Progenitor cell of endocrine pancreas (in vitro differentiated cells): ENCODE measurements at places on chromosomes 13 and 19. TPM values are rescaled to one million over a fixed set of nuclear protein-coding genes. Genes with fewer than 3 reads are reported as not detected.
A peak's percentile ranks its signal among the peaks of the same experiment; 100 is the strongest.

DNA sequence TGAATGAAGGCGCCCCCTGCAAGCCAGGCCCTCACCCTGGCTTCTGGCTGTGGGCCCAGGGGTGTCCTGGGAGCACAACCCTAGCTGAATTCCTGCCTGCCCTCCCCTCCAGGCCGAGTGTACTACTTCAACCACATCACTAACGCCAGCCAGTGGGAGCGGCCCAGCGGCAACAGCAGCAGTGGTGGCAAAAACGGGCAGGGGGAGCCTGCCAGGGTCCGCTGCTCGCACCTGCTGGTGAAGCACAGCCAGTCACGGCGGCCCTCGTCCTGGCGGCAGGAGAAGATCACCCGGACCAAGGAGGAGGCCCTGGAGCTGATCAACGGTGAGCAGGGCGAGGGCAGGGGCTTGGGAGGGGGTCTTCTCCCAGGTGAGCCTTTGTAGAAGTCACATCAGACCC lies 3.2 kb downstream of the PIN1 start:
- no peak for DNase-seq

GRCh38 chr13:113329656-113330312 lies 32.7 kb downstream of the LAMP1 start:
- DNase-seq = no peak

The PLIN4 gene
- 0.93 and 1.3 TPM in 2 replicates for total RNA-seq

The RPL18 gene
- total RNA-seq = 1,379 and 1,392 TPM in 2 replicates

- no peak for DNase-seq
These were observed 11.3 kb downstream of the GPR12 start for GRCh38 chr13:26749285-26749684.

- no peak for DNase-seq
These were observed 457.3 kb downstream of the EFNB2 start for GRCh38 chr13:106078191-106078590.

The STOML3 gene
- total RNA-seq = not detected in 2 replicates

The URAD gene
- total RNA-seq = not detected in 2 replicates

DNA sequence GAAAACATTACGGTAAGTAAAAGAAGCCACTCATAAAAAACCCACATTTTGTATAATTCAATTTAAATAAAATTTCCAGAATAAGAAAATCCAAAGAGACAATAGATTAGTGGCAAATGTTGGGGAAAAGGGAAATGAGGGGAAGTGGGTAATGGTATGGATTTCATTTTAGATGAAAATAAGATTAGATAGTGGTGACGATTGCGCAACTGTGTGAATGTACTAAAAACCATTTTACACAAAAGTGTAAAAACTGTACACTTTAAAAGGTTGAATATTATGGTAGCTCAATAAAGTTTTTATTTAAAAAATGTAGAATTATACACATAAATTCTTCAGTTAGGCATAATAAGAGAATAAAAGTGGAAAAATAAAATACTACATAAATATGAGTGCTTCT lies 3.7 kb downstream of the MBD3L1 start:
- no peak for DNase-seq

The PRTN3 gene
- total RNA-seq = not detected in 2 replicates

The KLK13 gene
- 1.1 and 1.6 TPM in 2 replicates for total RNA-seq

- DNase-seq = peak; percentile 23
These were observed 10.0 kb downstream of the ZNF383 start for GRCh38 chr19:37227996-37228395.

The ING1 gene
- 18.5 and 20.7 TPM in 2 replicates for total RNA-seq

GRCh38 chr13:104740641-104741222 lies 1674.5 kb upstream of the SLC10A2 start:
- no peak for DNase-seq

GRCh38 chr19:55389386-55390317 lies 3.9 kb downstream of the RPL28 start:
- no peak for DNase-seq

The ZNF433 gene
- total RNA-seq = 9.1 and 10.7 TPM in 2 replicates

DNA sequence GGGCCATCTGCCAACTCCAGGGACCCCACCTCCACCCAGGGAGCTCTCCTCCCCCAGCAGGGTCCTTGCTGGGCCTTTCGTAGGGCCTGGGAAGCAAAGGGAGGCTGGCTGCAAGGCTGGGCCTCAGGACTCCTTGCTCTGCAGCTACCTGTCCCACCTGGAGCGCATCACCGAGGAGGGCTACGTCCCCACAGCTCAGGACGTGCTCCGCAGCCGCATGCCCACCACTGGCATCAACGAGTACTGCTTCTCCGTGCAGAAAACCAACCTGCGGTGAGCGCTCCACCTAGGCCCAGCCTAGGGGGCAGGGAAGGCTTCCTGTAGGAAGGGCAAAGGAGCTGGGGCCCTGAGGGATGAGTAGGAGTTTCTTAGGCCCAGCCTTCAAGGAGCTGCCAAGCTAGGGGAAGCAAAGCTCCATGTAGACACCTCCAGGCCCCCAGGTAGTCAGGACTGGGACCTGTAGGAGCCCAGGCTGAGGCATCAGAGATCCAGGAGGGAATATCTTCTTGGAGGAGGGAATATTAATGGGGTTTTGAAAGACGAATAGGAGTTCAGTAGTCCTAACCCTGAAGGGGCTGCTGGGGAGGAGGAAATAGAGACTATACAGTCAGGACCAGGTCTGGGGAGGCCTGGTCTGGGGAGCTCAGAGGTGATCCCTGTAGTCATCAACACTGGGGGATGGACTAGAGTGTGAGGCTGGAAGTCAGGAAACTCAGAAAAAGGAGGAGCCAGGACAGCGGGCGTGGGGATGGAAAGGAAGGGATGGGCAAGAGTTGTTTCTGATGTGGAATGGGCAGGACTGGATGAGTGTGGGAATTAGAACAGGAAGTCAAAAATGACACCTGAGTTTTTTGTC lies 16.0 kb downstream of the GNA15 start:
- no peak for DNase-seq

- DNase-seq = no peak
These were observed 3.6 kb downstream of the CDC42EP5 start for GRCh38 chr19:54469496-54469934.

The MEIOSIN gene
- total RNA-seq = not detected in 2 replicates

The LAIR2 gene
- not detected in 2 replicates for total RNA-seq

DNA sequence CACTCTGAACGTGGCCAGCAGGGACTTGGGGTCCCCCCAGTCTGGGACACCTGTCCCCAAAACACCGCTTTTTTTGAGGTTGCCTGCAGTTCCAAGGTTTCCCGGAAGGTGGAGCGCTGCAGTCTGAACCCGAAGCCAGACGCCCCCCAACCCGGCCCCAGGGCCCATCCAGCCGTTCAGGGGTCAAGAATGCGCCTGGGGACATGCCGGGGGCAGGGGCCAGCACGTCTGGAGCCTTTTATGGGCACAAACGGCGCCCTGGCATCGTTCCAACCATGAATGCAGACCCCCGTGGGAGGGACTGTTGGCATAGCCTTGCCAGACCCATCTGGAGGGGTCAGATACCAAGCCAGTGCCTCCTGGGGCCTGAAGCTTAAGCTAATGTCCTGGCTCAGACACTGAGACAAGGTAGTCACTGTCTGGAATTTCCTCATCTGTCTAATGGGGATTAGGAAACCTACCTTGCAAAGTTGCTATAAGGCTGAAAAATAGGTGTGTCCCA lies 6.9 kb downstream of the S1PR5 start:
- DNase-seq = peak; percentile 58

- DNase-seq = peak; percentile 49
These were observed 50.6 kb downstream of the CELF5 start for GRCh38 chr19:3274942-3275582.

The CEBPA gene
- 12.3 and 12.5 TPM in 2 replicates for total RNA-seq

DNA sequence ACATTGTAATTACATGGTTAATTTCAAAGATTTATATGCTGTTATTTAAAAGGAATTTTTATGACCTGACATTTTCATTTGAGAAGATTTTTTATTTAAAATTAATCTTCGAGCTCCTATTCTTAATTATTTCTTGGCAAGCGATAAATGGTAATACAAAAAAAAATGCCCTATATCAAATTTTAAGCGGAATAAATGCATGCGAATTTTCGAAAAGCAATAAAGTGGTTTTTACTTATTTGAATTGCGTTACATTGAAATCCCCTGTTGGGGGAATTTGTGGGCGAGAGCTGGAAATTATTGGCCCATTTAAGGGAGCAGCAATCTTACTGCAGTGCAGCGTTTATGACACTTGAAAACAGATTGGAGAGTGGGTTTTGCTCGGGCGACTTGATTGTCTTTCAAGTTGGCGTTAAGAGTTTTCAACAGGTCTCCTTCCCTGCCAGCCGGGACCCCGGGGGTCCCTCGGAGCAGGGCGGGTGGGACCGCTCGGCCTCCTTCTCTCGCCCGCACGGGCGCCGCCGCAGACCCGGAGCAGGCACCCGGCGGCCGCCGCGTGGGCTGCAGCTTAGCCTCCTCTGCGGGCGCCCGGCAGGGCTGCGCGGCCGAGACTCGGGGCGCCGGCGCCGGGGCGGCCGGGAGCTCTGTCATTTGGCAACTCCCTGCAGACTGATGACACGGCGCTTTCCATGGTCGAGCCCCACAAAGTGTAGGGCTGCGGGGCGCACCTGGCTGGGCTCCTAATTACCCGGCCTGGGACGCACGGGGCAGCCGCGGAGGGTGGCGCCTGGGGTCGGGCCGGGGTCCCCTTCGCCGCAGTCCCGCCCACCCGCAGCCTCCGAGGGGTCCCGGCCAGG lies 255.1 kb upstream of the SOX21 start:
- peak; percentile 37 for DNase-seq

The ZNF497 gene
- total RNA-seq = 11.7 and 13.4 TPM in 2 replicates

DNA sequence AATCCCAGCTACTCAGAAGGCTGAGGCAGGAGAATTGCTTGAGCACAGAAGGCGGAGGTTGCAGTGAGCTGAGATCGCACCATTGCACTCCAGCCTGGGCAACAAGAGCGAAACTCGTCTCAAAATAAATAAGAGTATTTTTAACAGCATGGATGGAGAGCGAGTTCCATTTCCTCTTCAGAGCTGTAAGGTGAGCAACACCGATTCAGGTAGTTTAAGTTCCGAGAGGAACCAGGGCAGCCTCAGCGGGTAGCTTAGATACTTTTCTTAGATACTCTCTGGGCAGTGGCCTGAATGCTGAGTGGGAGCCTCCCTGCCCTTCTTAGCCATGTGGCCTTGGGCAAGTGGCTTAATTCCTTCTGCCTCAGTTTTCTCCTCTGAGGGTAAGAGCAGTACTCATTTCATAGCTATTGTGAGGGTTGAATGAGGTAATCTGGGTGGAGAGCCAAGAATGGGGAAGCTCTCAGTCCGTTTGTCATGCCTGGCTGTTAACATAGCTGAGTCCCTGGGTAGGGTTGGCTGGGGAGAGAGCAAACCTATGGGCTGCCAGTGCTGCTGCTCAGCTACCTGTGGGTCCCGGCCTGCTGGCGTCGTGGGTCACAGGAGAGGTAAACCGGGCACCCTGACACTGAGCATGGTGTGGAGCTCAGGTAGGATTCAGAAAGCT lies 4.1 kb downstream of the ATP11A start:
- DNase-seq = no peak

DNA sequence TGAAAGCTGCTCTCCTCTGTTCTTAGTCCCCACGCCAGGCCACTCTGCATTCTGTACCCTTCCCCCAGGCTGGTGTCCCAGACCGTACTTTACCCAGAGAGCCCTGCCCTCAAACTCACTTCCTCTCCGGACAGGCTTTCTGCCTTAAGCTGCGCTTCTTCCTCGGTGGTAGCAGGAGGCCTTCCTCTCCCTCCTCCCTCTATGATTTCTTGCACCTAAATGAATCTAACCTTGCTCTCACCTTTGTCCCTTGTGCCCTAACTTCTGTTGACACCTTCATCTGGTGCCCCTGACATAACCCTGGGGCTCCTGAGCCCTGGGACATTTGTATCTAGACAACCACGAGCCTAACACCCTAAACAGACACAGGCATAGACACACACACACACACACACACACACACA lies 29.6 kb upstream of the CEACAM21 start:
- no peak for DNase-seq

DNA sequence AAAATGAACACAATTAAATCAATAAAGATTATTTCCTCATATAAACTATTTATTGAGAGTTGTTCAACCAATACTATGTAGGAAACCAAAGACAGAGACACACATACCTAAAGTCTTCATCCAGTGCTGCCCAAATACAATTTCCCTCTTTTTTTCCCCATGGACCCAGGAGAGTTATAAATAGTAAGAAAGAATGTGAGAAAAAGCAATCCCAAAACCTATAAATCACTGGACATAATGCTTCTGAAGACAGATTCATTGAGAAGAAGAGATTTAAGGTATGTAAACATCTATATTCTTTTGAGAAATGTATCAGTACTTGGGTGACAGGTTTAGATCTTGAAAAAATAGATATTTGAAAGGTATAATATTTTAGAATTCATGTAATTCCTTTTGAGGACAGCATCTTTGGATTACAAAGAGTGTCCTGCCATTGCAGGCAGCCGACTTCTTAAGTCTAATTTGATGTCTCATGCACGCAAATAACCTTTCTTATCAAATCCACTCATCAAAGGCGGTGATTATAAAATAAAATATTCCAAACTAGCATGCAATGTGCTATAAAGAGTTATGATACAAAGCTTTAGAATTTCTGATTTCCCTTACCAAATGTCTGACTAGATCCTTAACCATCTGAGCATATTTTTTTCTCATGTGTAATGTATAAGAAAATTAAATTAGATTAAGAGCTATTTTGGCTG lies 739.4 kb downstream of the LIG4 start:
- no peak for DNase-seq

- no peak for DNase-seq
These were observed 7.3 kb downstream of the ZNF555 start for GRCh38 chr19:2848616-2849015.

The SHANK1 gene
- 0.20 and 0.36 TPM in 2 replicates for total RNA-seq

GRCh38 chr19:50002386-50002960 lies 22.7 kb downstream of the VRK3 start:
- no peak for DNase-seq

- DNase-seq = peak; percentile 65
These were observed 2.5 kb downstream of the PCDH8 start for GRCh38 chr13:52845766-52846566.

- peak; percentile 12 for DNase-seq
These were observed 173.1 kb upstream of the SOX1 start for GRCh38 chr13:111893607-111894443.

GRCh38 chr19:41219924-41220567 lies 1.0 kb downstream of the AXL start:
- no peak for DNase-seq

GRCh38 chr13:69866555-69866954 lies 241.1 kb upstream of the ATXN8OS start:
- no peak for DNase-seq

GRCh38 chr13:113900646-113901045 lies 36.8 kb upstream of the GAS6 start:
- no peak for DNase-seq

The SPIB gene
- 1.7 and 2.5 TPM in 2 replicates for total RNA-seq

The GJB6 gene
- total RNA-seq = 1.5 and 3.1 TPM in 2 replicates

GRCh38 chr13:84566780-84567179 lies 684.5 kb upstream of the SLITRK1 start:
- no peak for DNase-seq
